ENCODE measurements at places on chromosomes 2 and 18. TPM values are rescaled to one million over a fixed set of nuclear protein-coding genes. Genes with fewer than 3 reads are reported as not detected.
A peak's percentile ranks its signal among the peaks of the same experiment; 100 is the strongest.

DNA sequence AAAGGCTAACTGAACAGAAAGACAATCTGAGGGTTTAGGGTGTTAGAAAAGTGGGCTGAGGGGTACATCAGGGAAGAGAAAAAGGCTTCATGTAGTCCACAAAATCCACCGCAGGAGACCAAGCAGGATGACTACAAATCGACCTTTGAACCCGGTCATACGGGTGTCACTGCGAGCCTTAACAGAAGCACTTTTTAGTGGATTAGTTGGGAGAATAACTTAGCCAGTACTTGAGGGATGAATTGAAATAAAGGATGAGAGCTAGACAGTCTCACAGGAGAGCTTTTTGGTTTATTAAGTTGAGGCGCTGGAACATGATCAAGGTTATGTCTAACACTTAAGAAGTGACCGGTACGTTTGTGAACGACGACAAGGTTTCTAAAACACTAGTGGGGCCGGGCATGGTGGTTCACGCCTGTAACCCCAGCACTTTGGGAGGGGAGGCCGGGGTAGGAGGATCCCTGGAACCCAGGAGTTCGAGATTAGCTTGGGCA, 217.7 kb downstream of the MCFD2 start:
- no peak for DNase-seq

GRCh38 chr2:120347396-120348060, 1.6 kb downstream of the INHBB start:
- no peak for DNase-seq

- DNase-seq, result no peak
Observed at GRCh38 chr2:62845256-62845655, 139.7 kb downstream of the EHBP1 start.

- no peak for DNase-seq
Observed at GRCh38 chr2:78999406-78999805, 26.1 kb upstream of the REG3G start.

DNA sequence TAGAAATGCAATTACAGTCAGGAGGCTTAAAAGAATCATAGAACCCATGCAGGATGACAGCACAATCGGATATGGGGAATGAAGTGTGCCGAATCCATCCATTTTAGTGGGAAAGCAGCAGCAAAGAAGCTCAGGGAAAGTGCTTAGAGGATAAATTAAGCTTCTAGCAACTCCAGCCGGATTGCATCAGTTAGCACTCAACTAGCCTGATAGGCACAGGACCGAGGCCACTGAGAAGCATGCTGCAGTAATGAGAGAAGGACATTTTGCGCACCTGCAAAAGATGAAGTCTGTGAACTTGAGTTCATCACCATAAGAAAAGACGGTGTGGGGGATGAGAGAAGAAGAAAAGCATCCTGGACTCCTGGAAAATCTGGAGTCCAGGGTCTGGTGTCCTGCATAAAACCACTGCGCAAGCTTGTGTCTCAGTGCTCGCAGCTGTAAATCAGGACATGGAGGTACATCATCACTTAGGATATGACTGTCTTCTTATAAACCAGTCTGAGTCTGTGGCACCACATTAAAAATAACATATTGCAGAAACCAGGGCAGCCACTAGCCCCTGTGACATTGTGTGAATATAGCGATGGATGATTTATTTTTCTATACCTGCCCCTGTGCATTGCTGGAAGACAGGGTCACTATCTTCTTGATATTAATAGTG, 665.5 kb upstream of the SOX11 start:
- no peak for DNase-seq

- no peak for DNase-seq
Observed at GRCh38 chr2:96470636-96471035, 34.5 kb downstream of the NEURL3 start.

DNA sequence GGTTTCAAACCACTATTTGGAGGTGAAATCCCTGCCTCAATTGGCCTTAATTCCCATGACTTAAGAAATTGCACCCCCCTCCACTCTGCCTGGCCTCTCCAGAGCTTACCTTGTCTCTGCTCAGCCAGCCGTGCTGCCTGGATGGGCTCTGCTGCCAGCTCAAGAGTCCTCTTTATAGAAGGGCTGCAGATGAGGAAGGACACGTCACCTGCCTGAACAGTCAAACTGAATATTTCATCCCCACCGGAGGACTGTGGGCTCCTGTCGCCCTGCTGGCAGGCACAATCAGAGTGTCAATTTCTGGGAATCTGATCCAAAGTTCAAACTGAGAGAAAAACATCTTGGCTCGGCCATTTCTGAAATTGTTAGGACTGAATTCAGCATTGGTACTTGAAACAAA, at the start of gene OTOS:
Gene OTOS (minus strand): TSS at position 148 of the 400 bp plus-strand sequence. CDS start 332 bp downstream, outside the sequence.
- no peak for DNase-seq

DNA sequence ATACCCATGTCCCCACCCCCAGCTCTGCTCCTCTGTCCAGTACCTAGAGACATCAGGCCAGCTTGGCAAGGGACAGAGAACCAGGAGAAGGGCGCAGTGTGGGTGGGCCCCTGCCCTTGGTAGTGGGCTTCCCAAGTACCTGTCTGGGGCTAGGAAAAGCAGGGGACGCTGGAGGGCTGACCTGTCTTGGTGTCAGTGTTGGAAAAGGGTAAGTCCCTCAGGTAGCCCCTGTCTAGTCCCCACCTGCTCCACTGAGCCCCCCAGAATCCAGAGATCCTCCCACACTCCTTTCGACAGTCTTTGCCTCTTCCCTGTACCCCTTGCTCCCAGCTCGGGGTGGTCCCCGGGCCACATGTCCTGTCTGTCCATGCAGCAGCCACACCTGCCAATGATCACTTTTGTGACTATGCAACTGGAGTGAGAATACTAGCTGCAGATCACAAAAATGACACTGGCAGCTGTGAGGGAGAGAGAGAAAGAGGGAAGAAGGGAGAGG, 14.6 kb downstream of the DNAJB2 start:
- no peak for DNase-seq

DNA sequence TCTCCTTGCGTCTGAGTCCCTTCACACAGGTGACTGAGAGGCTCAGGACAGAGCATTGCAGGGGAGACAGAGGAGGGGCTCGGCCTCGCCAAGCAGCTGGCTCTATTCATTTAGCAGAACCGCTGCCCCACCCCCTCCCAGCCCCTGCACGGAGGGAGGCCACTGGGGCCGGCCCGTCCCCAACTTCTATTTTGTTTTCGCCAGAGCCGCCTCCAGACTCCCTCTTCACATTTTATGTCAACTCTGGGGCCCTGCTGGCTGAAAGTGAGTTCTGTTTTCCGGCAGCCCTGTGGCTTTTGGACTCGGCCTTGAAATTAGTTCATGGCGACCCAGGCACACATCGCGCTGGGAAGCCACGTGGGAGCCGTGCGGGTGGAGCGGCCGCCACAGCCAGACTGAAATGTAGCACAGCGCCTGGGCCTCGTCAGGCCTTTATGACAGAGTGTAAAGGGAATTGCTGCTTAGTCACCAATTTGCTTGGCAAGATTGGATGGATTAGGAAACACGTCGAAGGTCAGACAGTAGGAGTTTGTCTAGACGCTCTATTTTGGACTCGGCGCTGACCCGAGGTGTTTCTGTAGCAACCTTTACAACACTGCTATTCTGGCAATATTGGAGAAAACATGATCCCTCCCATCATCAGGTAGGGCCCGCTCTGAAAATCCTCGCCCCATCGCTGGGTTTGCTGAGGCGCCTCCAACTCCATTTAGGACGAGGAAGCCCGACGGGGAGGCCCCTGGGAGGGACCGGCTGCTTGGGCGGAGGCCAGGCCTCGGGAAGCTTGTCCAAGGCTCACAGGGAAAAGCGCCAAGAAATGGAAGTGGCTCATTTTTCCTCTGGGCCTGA, 90.7 kb upstream of the CTDP1 start:
- DNase-seq, result peak; percentile 85

GRCh38 chr2:38666556-38666910, 619 bp downstream of the GALM start:
- no peak for DNase-seq

DNA sequence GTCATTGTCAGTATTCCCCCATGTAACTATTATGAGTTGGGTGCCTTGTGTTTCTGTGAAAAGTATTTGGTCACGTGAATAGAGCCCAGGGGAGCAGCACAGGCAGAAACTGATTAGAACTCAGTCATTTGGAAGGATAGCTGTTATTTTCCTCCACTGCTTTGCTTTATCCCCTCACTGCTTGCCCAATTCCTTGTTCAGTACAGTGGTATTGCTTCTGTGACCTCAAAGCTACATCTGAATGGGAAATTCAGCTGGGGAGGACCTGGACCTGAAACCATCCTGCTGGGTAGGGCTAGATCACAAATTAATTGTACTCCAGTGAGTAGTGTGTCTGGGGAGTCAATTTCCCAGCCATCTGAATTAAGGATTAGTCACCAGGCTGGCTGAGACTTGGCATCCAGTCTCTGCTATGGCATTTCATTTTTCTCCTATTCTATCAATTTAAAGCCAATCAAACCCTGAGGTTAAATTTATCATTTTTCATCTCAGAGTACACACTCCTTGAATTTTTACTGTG, 1231.6 kb upstream of the GYPC start:
- DNase-seq, result no peak

- no peak for DNase-seq
Observed at GRCh38 chr2:96760986-96761832, 507 bp downstream of the CNNM4 start.

GRCh38 chr2:107932979-107933378, 53.3 kb upstream of the SLC5A7 start:
- DNase-seq, result no peak

GRCh38 chr18:11947214-11948191, 33.8 kb upstream of the IMPA2 start:
- peak; percentile 79 for DNase-seq

GRCh38 chr18:8052237-8052701, 485.2 kb downstream of the PTPRM start:
- DNase-seq, result no peak

GRCh38 chr18:8810157-8810556, 104.8 kb downstream of the MTCL1 start:
- DNase-seq, result no peak

DNA sequence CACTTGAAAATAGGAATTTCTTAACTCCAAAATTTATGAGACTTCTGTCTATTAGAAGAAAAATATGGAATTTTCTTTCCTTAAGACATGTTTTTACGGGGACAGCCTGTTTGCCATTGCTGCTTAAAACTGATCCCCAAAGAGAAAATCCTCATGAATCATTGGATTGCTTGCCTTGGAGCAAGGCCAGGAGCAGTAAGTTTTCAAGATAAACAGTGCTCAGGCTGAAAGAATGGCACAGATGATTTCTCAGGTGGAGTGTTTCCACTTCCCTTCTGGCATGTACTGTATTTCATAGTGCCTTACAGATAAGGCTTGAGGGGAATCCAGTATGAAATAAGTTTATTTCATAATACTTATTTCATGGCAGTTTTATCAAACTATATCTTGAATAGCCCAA, 74.3 kb upstream of the MMADHC start:
- DNase-seq, result no peak

GRCh38 chr2:44242904-44243303, 32.4 kb upstream of the SLC3A1 start:
- DNase-seq, result no peak

LHCGR gene
- 0.66 TPM for total RNA-seq

UCN gene
- 4.6 TPM for total RNA-seq

TNP1 gene
- total RNA-seq, result not detected

All from breast epithelium (tissue), 4 donors.